Breast epithelium (tissue), 4 donors: ENCODE measurements at places on chromosomes 16 and 17.
A peak's percentile ranks its signal among the peaks of the same experiment; 100 is the strongest.

GRCh38 chr17:27318633-27319032 is 24.7 kb downstream of the WSB1 start:
- no peak for DNase-seq

DNA sequence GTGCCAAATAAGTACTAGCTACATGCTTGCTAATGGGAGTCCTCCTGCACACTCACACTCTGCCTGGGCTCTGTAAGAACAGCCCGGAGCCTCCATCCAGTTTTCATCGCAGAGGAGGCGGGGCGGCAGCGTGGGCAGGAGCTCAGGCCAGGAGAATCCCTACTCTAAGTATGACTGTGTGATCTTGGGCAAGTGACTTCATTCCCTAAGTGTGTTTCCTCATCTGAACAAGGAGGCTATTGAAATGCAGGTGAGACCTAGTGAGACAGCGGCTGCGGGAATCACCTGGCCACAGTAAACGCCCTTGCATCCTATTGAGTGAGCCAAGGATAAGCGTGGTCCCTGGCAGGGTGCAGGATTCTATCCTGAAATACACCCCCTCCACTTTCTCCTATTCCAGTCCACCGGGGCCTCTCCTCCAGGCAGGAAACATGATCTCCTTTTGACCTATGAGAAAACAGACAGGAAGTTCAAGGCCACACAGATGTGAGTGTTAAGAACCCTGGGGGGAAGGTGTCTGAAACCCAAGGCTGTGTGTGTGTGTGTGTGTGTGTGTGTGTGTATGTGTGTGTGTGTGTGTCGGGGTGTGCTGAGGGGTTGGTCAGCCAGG is 5.2 kb upstream of the RAI1 start:
- peak; percentile 79 for DNase-seq

DNA sequence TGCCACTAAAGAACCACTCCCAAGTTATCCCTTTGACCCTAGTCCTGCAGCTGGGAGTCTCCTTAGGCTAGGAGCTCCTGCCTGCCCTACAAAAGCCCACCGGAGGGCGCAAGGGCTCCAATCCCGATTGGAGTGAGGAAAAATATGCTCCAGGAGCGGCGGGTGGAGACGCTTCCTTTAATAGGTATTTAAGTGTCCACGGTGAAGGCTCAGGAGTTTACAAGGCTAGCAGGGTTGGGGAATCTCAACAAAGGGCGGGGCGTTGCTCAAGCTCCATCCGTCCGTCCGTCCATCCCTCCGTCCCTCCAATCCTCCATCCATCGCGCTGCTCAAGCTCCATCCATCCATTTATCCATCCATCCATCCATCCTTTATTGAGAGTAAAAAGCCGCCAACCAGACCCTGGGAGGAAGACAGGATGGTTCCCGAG is 556 bp upstream of the SPNS1 start:
- DNase-seq, result no peak

GRCh38 chr16:17852977-17853702 is 382.4 kb upstream of the XYLT1 start:
- no peak for DNase-seq

- DNase-seq, result no peak
Measured at GRCh38 chr17:1951920-1952319, 73.2 kb downstream of the RTN4RL1 start.
